ENCODE measurements at places on chromosomes 7 and 10. TPM values are rescaled to one million over a fixed set of nuclear protein-coding genes. Genes with fewer than 3 reads are reported as not detected.

Gene RASA4B
- total RNA-seq = 10.4 TPM

Gene TRIM73
- 3.6 TPM for total RNA-seq

DNA sequence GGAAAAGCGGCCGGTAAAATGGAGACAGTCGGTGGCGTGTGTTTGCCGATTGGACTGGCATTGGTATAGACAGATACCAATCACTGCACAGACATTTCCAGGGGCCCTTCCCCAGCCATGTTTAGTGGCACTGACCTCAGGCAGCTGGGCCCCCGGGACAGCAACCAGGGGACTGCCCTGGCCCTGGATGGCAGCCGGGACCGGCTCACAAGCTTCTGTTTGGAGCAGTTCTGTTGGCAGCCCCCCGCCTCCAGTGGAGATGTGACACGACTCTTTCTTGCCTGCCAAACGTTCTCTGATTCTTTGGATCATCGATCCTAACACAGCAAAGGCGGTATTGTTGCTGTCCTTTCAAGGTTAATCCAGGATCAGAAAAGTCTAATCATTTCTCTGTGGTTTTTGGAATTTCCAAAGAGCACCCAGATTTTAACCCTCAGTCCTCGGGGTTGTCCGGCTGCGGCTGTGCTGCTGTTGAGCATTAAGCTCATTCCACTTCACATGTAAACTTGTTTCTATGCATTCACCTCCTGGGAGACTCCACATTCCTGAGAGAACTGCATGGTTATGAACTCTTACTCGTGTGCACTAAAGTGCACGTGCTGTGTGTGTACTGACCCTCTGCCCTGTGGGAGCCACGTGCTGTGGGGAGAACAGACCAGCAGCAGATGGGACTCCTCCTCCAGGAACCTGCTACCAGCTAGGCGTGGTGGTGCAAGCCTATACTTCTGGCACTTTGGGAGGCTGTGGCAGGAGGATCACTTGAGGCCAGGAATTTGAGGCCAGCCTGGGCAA, 46.0 kb downstream of the FOXK1 start:
- DNase-seq = no peak
- H3K4me3 ChIP-seq = no peak overlapping the region
- H3K27me3 ChIP-seq = no peaks in the 10 kb centered on the region
- no peak overlapping the region for H3K27ac ChIP-seq
- H3K4me1 ChIP-seq = peaks cover 36% of the 10 kb centered on the region

- H3K36me3 ChIP-seq = peaks cover 4% of the 10 kb centered on the region
- peak; percentile 57 for DNase-seq
- H3K27me3 ChIP-seq = no peaks in the 10 kb centered on the region
- H3K4me1 ChIP-seq = peaks cover 47% of the 10 kb centered on the region
Measured at GRCh38 chr10:69180525-69181204, 631 bp downstream of the SUPV3L1 start.

- H3K27ac ChIP-seq = no peak overlapping the region
- H3K4me1 ChIP-seq = peaks cover 1% of the 10 kb centered on the region
- no peak for DNase-seq
- no peaks in the 10 kb centered on the region for H3K27me3 ChIP-seq
Measured at GRCh38 chr7:77783545-77783944, 14.7 kb downstream of the TMEM60 start.

Gene BPGM
- total RNA-seq = 23.7 TPM

Gene MBLAC1
- total RNA-seq = 3.4 TPM

Gene ZFAND2A
- 24.1 TPM for total RNA-seq
